NCI-H446 treated with DMSO at 0.1 percent for 48 hours (cell line): ENCODE measurements at places on chromosomes 6 and 20.

DNA sequence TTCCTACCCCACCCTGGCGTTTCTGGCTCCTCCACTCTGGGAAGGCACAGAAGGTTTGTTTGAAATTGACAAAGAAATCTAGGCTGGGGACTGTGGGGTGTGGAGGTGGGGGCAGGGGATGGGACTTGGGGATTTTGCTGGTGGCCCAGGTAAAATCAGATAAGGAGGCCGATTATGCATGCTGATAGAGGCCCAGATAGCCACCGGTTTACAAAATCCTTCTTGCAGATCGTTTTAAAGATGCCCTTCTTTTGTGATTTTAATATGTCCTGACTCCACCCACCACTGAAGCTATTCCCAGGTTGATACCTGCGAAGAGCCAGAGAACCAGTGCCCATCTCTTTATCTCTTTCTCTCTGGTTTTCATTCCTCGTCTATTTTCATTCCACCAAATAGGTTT, 104.9 kb downstream of the TFAP2C start:
- no peak for DNase-seq

DNA sequence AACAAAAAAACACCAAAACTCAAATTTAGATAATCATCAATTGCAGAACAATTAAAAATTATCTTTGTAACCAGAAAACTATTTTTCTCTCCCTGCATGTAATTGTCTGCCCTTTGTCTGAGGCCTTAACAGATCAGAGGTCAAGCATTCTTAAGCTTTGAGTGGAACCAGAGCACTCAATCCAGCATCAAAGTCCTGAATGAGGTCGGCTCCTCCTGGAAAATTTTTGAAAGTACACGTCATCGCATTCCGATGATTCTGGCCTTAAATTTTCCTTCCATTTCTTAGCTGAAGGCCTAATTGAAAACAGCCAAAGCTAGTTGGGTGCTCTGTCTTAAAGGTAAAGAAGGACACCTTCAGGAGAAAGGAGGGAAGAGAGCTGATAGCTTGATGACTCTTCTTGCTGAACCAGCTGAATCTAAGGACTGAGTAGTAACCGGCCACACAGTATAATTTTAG, 510.2 kb upstream of the SULF2 start:
- DNase-seq: peak; percentile 31

DNA sequence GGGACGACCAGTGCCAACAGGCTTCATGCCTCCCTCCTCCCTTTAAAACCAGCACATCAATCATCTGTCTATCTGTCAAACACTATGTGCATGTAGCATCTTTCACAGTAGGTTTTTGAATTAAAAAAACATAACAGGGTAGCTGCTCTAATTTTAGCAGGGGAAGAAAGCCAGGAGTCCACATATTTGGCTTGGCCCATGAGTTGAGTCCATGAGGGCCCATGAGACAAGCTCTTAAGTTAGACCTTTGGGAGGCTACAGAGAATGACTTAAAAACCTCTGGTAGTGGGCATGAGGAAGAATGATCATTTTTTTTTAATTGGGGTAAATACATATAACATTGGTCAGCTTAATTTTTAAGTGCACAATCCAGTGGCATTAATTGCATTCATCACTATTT, 194.9 kb downstream of the UTRN start:
- DNase-seq: no peak

DNA sequence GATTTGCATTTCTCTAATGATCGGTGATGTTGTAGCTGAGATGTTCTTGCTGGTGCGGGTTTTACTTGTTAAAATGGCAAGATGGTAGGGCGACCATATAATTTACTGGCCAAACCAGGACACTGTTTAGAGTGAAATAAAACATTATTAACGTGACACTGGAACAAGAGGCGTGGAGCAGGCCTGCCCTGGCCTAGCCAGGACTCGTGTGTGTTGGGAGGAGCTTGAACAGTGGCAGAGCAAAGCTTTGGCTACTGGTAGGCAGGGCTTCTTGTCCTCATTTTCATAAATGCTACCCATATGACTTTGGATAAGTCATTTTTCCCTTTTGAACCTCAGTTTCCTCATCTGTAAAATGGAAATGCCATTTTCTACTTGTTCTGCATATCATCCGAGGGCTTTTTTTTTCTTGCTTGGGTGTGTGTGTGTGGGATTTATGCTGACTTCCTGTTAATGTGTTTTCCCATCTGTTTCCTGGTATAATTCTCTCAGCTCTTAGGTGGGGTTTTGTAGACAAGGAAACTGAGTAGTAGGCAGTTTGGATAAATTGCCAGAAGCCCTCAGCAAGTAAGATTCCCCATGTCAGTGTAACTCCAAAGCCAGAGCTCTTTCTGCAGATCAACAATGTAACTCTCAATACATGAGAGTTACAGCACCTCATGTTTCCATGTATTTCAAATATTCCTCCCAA, 81.7 kb downstream of the TOX2 start:
- no peak for DNase-seq

DNA sequence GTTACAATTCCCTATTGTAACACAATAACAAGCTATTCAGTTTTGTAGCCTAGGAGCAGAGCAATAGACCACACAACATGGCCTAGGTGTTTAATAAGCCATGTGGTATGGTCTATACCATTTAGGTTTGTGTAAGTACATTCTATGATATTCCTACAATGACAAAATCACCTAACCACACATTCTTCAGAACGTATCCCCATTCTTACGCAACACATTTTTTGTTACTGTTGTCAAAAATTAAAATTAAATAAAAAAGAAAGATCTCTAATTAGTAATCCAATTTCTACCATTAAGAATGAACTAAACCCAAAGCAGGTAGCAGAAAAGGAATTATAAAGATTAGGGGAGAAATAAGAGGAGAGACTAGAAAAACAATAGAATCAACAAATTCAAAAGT, 44.0 kb downstream of the RANBP9 start:
- DNase-seq: no peak

GRCh38 chr20:39106791-39107190, 144.6 kb downstream of the DHX35 start:
- no peak for DNase-seq

DNA sequence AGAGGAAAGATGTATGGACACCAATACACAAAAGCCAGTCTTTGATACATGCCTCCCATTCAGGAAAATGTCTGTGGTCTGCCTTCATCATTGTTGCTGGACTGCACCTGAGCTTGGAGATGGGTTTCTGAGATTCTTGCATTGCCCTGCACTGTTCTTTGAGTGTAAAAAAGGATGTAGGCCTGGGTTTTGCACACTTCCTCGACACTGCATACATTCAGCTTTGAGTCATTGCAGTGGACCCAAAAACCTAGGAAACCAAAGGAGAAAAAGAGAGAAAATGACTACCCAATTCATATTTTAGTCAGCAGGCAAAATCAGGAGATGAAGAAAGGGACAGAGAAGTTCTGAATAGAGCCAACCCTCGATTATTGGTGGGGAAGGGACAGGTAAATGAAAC, 9.0 kb downstream of the TOMM6 start:
- DNase-seq: no peak

- DNase-seq: no peak
These were observed 245.3 kb upstream of the UFL1 start for GRCh38 chr6:96276305-96276704.

DNA sequence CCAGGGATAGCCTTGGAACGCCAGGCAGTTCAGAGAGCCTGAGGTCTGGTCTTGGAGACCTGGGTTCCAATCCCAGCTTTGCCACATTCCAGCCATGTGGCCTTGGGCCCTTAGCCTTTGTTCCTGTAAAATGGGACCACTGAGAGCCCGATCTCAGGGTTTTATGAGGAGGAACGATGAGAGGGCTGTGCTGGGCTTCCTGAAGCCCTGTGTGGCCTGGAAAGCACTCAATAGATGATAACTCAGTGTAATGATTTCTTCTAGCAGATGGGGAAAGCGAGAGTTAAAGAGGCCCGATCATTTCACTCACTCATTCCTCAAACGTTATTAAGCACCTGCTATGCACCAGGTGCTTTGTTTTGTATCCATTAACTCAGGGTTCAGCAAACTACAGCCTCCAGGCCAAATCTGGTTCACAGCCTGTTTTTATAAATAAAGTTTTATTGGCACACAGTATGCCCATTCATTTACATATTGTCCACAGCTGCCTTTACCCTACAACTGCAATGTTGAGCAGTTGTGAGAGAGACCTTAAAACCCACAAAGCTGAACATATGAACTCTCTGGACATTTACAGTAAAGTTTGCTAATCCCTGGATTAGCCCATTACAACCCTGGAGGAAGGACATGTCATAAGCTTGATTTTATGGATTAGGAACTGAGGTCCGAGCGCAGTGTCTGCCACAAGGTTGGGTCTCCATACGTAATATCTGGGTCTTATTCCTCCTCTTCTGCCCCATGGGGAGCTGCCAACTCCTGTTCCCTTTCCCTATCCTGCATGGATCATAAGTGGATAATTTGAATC, 90.4 kb downstream of the CEBPB start:
- DNase-seq: no peak

DNA sequence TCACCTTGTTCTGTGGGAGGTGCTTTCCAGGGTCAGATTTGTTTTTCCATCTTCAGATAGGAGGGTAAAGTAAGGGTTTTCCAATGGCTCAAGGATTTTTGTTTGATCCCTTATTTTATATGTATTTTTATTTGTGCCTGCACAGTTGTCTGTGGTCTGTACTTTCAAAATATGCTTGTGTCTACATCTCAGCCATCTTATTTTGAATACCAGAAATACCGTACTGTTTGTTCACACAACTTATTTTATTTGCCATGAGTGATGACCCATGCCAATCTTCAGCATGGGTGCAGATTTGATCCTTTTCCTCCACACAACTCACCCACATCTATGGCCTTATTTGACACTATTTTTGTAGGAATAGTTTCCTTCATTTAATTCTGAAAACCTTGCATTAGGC, 72.2 kb upstream of the PTCHD4 start:
- no peak for DNase-seq

DNA sequence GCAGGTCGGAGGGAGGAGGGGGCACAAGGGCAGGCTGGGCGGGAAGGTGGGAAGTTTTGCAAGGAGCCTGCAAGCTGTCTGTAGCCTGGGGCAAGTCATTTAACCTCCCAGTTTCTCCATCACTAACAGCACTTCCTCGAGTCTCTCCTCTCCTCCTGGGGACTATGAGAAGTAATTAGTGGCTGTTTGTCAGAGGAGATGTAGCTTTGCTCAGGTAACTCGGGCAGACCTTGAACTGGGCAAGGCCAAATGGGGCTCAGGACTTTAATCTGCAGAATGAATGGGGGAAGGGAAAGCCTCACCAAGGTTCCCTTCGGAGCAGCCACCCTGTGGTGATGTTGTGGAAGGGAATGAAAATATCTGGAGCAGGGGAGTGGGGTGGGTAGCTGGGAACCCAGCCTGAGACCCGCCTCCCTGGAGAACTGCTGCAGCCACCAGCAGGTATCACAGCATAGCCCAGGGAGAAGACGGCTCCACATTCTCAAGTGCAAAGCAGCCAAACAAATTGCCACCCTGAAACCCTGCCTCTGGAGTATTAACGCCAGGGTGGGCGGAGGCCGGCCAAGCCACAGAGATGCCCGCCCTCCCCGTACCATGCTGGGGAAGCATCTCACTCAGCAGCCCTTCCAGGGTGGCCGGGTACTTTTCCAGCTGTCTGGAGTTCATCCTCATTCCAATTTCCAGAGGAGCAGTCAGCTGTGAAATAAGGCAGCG, 6.1 kb upstream of the LEMD2 start:
- no peak for DNase-seq

- DNase-seq: no peak
These were observed 11.0 kb downstream of the TRIM10 start for GRCh38 chr6:30149858-30150550.

DNA sequence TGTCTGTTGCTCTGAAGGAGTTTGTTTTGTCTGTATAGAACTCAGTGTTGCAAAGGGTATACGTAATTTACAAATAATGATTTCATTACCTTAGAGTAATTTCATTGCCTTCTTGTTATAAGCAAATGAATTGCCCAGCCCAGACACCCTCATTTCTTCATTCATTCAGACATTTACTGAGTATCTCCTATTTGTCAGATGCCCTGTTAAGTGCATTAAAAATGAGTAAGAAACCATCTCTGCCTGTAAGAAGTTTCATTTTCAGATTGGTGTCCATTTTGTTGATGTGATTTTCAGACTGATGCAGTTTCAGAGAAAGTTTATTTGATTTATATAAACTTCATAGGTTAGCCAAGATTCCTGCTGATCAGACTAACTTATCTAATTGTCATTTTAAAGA, 429.3 kb downstream of the PHF3 start:
- no peak for DNase-seq

DNA sequence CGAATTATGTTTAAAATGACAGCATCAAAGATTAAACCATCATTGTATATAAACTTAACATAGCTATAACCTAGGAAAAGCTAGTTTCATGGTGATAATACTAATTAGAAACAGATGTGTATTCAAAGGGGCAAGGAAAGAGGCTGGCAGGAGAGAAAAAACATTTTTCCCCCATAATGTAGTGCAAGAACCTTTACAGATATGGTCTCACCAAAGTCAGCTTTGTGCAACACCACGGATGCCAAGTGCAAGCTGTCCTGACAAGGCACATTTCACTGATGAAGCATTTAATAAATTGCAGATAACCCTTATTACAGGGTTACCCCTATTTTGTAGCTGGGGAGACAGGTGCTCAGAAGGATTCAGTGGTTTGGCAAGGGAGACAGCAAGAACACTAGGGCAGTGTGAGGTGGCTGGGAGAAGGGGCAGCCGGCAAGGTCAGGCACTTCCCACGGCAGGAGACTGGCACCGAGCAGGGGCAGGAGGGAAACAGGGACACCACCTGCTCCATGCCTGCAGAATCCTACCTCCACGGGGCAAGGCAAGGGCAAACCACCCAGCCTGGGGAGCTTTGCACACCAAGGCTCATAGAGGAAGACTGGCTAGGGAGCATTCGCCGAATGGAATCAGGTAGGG, 6.5 kb downstream of the RPS6KA2 start:
- no peak for DNase-seq

- DNase-seq: no peak
These were observed 16.1 kb upstream of the B4GALT5 start for GRCh38 chr20:49729780-49730179.

GRCh38 chr6:22904431-22904830, 335.1 kb downstream of the HDGFL1 start:
- no peak for DNase-seq

DNA sequence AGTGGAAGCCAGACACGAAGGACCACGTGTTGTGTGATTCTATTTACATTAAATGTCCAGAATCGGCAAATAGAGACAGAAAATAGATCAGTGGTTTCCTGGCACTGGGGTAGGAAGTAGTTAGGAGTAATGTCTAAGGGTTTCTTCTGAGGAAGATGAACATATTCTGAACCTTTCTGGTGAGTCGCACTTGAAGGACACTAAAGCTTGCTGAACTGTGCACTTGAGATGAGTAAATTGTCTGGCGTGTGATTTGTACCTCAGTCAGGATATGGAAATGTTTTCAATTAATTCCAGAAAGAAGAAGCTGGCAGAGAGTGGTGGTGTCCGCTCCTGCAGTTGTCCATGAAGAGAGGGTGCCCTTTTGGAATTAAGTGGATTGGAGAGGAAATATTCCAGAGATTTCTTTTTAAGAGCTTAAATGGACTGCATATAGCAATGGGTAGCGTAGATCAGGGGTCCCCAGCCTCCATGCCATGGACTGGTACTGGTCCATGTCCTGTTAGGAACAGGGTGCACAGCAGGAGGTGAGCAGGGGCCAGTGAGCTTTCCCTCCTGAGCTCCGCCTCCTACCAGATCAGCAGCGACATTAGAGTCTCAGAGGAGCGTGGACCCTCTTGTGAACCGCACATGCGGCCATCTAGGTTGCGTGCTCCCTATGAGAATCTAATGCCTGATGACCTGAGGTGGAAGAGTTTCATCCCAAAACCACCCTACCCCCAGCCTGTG, 12.4 kb upstream of the KIF25 start:
- no peak for DNase-seq

- DNase-seq: peak; percentile 18
These were observed 2.9 kb downstream of the MAP7 start for GRCh38 chr6:136547336-136547735.

GRCh38 chr6:147961481-147962141, 381.0 kb upstream of the SASH1 start:
- DNase-seq: peak; percentile 17
